Brain (organoid and tissue), 16 donors: ENCODE measurements at places on chromosomes 6 and 20. TPM values are rescaled to one million over a fixed set of nuclear protein-coding genes. Genes with fewer than 3 reads are reported as not detected.

DNA sequence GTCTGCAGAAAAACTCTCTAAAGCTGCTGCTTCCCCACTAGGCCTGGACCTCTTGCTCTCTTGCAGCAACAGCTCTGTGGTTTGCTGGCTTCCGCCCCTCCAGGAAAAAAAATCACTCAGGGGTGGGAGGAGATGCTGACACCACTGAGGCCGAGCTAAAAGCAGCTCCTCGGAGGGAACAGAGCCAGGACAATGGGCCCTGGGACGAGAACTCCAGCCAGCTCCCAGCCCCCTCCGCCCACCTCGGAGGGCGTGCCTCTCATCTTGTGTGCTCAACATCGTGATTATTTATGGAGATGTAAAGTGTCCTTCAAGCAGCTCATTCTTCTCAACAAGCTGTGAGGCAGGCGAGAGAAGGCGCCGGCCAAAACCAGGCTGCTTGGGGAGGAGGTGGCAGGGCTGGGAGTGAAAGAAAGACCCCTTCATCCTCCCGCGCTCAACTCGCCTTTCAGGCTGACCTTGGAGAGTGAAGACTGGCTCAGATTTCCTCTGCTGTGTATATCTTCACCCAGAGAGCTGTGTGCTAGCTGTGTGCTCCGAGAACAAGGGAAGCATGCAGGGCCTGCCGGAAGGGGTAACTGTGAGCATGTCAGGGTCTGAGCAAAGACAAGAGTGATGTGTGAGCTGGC is 53.5 kb upstream of the LRFN2 start:
- peak; percentile 16 for DNase-seq

DNA sequence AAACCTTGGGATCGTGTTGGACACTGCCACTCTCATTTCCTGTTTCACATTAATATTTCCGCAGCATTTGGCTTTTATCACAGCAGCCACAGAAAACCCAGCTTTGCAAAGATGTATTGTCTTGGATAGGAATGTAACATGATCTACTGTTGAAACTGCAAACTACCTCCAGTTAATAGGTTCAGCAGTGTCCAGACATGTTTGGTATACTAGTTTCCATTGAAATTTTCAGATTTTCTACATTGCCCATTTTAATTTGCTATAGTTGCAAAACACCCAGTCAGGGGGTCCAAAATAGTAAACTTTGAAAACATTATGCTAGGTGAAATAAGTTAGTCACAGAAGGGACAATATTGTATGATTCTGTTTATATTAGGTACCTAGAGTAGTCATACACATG is 3.3 kb downstream of the ANKRD6 start:
- DNase-seq, result no peak

DNA sequence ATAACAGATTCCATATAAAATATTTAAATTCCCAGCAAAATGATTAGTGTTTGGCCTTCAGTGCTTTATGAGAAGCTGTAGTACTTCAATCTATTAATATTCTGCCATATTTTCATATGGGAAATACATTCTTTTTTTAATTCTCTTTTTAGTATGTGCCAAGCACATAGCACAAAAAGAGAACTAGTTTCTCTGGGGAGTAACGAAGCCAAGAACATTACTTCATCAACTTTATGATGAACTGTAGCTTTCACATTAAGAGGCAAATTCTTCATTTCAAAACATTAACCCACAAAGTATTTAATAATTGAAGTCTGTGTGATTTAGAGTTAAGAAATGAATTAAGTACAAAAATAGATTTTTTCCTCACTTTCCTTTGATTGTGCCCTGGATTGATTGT is 281.0 kb upstream of the EYS start:
- DNase-seq, result no peak

- DNase-seq, result no peak
Measured at GRCh38 chr6:39367700-39368099, 45.2 kb upstream of the KCNK16 start.

DNA sequence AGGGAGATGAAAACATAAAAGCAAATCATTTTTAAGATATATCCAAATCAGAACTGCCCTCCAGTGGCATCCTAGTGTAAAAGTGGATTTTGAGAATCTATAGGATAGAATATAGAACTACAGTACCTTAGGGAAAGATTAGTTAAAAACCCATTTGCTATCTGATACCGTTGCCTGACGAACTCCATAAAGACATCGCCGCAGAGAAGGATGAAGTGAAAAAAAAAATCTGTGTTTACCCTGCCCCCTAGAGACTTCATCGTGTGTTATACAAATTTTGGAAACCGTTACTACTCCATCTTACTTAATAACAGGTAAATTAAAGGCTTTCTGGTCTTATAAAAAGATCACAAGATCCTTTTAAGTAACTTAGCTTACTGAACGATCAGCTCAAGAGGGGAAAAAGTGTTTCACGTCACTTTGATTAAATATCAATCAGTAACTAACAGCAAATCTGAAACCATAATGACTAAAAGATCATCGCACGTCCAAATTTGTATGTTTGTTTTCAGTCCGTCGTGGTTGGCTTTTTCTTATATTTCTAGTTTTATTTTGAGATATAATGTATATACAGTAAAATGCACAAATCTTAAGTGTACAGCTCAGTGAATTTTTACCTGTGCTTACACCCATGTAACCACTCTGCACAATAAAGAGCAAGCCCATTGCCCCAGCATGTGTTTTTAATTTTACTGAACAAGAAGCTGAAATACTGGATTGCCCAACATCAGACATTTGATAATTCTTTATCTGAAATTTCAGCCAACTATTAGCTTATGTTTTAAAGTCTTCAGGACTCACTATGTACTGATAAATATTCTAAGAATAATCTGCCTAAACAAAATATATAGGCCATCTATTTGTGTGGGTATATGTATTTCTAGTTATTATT is 881 bp upstream of the MCM3 start:
- no peak for DNase-seq

DNA sequence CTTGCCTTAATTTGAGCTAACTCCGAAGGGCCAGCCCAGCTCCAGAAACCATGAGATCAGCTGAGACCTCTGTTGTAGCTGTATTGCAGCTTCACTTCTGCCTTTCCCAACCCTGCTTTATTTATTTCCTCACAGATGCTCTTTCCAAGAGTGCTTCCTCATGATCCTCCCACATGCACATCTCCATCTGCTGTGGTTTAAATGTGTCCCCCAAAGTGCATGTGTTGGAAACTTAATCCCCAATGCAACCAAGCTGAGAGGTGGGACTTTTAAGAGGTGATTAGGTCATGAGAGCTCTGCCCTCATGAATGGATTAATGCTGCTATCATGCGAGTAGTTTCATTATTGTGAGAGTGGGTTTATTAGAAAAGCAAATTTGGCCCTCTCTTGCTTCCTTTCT is 164.4 kb upstream of the TAB2 start:
- no peak for DNase-seq

DNA sequence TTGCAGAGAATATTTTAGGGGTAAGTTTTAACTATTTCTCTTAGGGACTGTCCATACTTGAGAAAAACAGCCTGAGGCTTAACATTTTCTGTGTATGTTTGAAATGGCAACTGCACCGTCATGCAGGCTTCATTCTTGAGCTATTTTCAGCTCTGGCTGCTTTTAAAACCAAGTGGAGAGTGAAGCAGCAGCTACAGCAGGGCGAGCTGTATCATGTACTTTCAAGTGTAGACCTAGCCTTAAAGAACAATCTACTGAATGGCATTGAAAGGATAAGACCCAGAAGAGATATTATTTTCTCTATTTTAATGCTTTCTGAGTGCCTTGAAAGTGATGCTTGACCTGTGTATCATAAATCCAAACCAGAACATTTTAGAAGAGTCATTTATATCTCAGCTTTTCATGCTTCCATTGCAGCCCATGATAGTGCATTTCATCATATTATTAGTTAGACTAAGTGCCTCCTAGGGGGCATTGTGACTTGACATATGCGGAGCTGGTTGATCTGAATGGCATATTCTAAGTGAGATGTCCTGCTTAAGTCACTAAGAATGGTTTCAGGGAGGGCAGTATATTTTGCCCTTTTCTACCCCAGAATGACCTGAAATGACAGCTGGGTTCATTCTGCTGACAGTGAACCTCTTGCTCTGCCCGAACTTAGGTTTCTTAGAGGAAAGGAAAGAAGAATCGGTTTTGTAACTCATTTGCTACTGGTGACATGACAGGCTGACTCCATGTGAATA is 85.3 kb downstream of the NKAIN2 start:
- DNase-seq, result peak; percentile 58

DNA sequence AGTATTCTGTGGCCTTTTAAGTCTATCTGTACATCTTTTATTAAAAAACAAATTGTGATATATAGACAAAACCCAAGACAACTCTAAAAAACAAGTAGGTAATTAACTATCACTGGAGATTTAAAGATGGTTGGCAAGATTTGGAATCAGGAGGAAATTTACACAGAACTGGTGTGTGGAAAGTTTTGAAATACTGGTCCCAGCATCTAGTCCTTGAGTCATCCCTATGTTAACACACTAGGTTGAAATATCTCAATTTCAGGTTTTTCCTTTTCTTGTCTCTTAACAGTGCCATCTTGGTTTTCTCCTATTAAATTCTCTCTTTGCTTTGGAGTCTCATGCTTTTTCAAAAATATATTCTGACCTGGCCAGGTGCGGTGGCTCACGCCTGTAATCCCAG is 27.5 kb downstream of the SASH1 start:
- no peak for DNase-seq

DNA sequence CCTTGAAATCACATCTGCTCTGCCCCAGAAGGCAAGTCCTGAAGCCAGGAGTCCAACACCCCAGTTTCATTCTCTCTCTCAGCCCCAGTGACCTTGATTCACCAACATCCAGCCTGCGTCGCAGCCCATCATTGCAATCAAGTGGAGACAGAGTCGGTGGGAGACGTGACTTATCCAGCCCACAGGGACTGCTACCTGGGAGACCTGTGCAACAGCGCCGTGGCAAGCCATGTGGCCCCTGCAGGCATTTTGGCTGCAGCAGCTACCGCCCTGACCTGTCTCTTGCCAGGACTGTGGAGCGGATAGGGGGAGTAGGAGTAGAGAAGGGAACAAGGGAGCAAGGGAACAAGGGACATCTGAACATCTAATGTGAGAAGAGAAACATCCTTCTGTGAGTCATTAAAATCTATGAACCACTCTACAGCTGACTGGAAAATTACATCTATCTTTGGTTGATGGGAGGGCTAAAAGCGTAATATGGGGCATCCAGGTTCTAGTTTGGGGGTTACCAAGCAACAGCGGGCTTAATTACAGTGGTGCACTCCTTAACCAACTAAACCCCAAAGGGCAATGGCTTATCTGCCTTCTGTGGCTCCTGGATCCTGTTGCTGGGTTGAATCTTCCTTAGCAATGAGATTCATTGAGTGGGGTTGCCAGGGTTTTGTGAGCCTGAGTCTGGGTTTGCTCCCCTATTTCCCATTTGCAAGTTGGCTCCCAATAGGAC is 2.5 kb downstream of the LY6G6D start:
- no peak for DNase-seq

- DNase-seq, result no peak
Measured at GRCh38 chr20:36334281-36335205, 28.4 kb downstream of the DLGAP4 start.

TRPC4AP gene
- 66.8 TPM for polyA plus RNA-seq

IP6K3 gene
- 6.4 TPM for polyA plus RNA-seq

CST4 gene
- polyA plus RNA-seq, result not detected
